ENCODE measurements at places on chromosomes 7 and 10.

DNA sequence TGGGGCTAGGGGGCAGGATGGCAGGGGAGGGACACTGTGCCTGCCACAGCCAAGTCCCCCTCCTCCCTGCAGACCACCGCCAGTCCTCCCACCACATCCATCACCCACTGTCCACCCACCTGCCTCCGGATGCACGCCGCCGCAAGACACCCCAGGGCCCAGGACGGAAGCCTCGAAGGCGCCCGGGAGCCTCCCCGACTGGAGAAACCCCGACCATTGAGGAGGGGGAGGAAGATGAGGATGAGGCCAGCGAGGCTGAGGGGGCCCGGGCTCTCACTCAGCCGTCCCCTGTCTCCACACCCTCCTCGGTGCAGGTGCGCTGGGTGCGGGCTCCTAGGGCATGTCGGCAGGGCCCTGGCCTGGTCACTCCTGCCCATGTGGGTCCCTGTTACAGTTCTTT lies 5.1 kb downstream of the SLC4A2 start:
- DNase-seq: no peak

DNA sequence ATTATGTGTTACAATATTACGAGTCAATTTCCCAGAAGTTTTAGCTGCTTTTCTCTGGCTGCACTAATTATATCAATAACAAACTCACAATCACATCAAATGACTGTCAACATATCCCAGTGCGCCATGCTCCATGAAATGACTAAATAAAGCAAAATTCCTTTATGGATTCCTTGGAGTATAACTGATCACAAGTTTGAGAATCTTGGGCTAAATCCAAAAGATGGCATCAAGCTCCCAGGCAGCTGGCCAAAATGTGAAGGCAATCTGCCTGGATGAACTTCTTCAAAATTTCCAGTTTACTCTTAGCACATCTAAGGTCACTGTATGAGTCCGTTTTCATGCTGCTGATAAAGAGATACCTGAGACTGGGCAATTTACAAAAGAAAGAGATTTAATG lies 210.8 kb downstream of the CCSER2 start:
- no peak for DNase-seq

GRCh38 chr7:78047800-78048199 lies 249.2 kb downstream of the PHTF2 start:
- no peak for DNase-seq

GRCh38 chr7:1137517-1138167 lies 22.4 kb downstream of the ZFAND2A start:
- no peak for DNase-seq

DNA sequence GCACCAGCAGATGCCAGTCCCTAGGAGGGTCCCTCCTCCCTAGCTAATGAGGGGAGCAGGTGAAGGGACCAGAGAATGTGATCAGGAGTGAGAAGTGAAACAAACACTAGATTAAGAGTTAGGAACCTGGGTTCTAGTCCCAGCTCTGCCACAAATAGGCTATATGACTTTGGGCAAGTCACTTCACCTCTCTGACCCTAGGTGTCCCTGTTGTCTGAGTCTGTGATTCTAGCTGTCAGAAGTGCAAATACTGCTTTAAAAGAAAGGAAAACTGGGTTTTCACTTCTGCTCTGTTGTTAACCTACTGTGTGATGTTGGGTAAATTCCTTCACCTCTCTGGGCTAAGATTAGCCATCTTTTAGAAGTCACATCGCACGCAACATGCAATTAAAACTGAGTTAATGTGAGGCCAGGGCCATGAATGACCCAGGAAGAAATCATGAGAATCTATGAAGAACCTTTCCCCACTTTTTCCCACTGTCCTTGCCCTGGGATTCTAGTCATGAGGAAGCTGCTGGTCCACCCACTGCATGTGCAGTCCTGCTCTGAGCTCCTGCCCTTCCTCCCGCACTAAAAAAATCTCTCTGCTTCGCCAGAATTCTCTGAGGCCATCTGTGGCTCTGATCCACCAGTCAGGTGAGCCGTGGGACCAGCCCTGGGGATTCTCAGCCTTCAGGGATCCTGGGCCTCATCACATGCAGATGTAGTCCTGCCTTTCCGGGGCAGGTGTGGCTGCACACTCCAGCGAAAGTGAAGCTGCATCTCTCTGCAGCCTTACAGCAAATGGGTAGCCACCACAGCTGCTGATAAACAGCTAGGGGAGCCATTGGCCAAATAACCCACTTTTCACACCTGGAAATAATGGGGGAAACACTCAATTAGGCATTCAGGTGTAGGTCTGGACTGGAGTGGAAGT lies 181.7 kb downstream of the PLXNA4 start:
- DNase-seq: peak; percentile 59

DNA sequence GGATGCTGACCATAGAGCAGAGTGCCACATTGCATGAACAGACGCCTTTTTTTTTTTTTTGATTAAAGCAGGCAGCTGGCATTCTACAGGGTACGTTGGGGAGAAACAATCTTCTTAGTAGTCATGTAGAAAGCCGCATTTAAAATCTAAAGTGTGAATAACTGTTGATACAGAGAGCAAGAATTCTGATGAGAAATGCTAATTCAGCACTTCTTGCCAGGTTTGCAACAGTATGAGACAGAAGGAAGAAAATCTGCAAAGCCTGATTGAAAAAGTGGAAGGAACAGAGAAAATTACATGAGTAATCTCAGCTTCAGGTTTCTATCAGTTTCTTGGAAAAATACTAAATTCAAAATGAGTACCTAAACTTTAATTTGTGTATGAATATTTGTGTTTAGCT lies 232.7 kb upstream of the CHRM2 start:
- no peak for DNase-seq

DNA sequence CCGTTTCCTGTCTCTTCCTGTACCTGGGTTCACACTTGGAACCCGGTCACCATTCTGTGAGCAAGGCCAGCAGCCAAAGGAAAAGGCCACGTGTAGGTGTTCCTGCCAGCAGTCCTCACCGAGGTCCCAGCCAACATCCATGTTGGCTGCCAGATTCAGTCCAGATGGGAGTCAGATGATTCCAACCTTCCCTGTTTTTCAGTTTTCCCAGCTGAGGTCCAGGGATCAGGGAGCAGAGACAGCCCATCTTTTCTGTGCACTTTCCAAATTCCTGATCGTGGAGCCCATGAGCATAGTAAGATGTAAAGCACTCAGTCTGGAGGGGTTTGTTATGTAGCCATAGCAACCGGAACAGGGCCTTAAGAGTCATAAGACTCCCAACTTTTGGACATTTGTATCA lies 3.9 kb upstream of the PVRIG start:
- DNase-seq: no peak

GRCh38 chr10:102113261-102113955 lies 6.8 kb downstream of the LDB1 start:
- DNase-seq: no peak

DNA sequence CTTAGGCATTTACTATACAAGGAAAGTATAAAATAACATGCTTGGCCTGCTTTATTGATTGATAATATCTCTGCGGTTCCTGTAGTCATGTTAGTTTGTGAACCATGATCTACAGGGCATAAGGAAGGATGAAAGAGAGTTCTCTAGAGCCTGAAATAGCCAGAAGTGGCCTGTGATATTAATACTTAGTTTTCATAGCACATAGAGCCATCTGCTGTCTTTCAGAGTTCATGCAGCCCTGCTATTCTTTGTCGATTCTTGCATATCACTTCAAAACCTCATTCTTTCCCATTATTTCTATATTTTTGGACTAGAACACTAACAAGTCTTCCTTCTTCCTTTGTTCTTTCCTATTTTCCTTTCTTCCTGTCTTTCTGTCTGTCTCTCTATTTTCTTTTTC lies 26.4 kb upstream of the PRKG1 start:
- DNase-seq: no peak

All from DMS79 (cell line).